ENCODE measurements at places on chromosomes 2 and 18.

DNA sequence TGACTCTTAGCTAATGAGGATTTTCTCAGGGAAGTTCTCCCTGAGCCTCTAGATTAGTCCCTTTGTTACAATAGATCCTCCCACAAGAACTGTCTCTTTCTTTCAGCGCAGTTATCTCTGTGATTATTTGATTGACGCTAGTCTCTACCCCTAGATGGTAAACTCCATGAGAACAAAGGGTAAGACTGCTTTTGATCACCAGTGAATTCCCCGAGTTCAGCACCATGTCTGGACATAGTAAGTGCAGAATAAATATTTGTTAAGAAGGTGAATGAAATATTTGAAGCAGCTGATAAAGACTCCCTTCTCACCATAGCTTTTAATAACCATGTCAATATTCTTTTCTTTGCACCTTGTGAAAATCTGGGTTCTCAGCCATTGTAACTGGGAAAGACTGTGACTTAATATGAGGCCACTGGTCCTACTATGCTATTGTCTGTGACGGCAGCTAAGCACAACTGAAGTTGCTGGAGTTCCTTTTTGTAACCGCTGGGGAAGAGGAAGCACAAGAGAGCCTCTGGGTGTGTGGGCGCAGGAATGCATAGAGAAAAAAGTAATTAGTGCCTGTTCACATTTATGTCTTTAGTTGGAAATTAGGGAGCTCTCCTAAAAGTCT lies 214.7 kb downstream of the TGIF1 start:
- DNase-seq = no peak

GRCh38 chr2:218009765-218010139 lies 7.0 kb upstream of the TNS1 start:
- no peak for DNase-seq

DNA sequence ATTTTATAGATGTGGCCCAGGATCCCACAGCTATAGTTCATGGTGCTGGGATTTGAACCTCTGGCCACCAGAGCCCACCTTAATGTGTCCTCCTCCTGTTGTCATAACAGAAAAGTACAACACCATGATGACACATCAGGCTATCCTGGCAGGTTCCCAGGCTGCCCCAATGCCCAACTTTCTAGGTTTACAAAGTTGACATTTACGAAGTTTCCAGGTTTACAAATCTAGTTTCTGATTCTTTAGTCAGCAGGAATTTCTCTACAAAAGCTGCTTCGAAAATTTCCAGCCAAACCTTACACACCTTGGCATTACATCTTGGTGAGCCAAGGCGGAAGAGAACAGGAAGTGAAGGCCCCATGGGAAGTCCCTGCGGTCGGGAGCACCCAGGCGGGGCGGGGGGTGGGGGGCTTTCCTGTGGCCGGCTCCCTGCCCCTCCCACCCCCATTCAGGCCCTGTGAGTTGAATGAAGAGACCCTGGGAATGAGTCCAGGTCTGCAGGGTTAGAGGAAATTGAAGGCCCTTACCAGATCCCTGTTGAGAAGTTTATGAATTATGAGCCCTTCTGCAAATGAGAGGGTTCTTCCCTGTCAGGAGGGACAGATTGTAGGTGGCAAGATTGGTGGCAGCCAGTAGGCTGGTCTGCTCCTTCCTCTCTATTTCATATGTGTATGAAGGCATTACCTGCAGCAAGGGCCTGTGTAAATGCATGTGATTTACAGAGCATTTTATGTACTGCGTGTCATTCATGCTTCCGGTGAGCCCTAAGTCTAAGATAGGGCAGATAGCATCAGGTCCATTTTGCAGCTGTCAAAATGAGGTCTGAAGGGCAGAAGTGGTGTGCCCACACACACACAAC lies 11.1 kb upstream of the IL1RN start:
- DNase-seq = no peak

DNA sequence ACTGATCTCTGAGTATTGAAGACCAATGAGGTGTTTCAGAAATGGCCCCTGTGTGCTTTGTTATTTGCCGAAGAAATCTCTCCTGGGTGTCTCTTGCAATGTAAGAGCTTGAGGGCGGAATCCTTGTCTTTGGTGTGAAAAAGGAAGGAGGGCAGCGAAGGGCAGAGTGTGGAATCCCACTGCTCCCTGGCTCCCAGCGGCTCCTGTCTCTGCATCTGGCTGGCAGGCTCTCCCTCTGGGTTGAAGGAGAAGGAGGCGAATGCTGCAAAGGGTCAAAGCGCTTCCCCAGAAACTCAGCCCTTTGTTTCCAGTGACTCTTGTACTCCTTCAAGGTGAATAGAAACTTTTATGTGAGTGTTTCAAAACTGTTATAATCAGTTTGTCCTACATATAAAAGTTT lies 457.5 kb downstream of the CNTNAP5 start:
- DNase-seq = no peak

- DNase-seq = no peak
These were observed 137.3 kb upstream of the FSHR start for GRCh38 chr2:49291619-49292018.

GRCh38 chr18:29028560-29028959 lies 851.6 kb upstream of the CDH2 start:
- DNase-seq = no peak

GRCh38 chr18:21599585-21600525 lies 649 bp downstream of the ESCO1 start:
- DNase-seq = no peak

DNA sequence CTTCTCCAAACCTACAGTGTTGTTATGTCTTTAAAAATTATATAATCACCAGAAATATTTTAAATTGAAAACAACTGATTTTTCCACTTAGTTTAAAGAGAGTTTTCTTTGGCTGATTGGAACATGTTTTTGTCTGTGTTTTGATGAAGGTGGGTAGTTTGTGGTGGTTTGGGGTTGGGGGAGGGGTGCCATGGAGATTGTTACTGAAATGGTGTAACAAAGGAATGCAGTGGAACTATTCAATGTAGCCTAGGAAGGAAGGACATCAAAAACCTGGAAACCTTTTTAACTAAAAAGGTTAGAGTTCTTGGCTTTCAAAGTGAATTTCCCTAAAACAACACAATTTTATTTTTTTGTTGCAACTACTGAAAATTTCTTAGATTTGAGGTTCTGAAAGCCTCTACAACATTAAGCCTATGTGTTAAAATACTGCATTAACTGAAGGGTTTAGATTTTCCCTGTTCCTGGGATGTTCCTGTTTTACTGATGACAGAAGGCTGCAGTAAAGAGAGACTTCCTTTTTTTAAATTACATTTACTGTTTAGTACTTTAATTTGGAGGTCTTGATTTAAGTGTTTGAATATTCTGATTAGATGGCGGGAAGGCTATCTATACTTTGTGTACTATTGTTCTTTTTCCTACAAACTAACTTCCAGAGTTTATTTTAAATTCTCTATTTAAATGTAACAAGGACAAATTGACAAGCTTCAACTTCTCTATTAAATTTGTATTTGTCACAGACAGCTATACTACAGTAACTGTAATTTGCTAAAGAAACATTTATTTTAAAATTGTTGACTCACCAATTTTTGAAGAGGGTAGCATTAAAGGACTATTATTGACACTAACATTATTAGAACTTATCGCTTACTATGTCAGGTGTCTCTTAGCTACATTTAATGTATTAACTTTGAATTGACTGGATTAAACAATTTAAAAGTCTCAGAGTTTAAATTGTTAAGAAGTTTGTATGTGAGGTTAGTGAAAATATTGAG lies 87.7 kb downstream of the LIMS1 start:
- no peak for DNase-seq

DNA sequence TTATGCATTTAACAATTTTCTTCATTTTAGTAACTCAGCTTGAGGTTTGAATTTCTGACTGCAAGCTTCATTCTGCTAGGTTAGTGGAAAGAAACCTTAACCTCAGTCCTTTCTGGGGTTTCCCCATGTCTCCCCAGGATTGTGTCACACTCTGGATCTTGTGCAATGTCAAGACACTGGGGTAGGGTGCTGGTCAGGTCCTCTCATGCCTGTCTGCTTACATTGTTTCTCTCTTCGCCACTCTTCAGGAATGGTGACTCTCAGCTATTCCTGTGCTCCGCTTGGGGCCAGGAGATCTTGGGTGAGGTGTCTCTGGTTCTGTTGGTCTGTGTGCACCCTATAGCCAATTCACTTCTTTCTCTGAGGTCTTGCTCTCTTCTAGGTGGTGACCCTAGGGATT lies 23.9 kb downstream of the CTLA4 start:
- no peak for DNase-seq

- DNase-seq = no peak
These were observed 67.2 kb upstream of the OTOS start for GRCh38 chr2:240207661-240208060.

DNA sequence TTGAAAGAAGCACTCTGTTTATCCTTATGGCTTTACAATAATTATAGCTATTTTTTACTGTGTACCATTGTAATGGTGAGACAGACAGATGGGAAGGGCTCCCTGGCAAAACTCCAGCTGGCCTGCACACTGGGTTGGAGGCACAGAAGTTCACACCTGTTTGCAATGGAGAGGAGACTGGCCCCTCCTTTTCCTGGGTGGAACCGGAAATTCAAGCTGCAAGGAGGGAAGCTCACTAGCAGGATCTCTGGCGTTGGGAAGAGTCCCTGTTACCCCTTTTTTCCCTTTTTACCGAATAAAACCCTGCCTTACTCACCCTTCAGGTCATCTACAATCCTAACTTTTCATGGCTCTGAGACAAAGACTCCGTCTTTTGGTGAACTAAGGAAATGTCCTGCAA lies 100.3 kb upstream of the TFPI start:
- DNase-seq = no peak

DNA sequence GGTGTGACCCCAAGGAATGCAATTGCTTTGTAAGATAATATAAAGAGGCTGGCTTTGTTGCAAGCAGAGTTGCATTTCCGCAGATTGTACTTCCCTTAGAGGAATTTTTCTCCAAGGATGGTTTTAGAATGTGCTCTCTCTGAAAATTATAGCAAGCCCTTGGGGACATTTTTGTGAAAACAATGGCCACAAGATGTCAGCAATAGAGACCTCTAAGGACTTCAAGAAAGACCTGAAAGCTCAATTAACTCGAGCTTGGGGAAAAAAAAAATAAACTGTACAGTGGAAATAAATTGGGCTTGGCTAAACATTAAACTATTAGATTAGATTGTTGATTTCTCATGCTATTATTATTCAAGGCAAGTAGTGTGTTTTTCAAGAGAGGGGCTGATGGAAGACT lies 81.3 kb upstream of the KYNU start:
- DNase-seq = no peak

DNA sequence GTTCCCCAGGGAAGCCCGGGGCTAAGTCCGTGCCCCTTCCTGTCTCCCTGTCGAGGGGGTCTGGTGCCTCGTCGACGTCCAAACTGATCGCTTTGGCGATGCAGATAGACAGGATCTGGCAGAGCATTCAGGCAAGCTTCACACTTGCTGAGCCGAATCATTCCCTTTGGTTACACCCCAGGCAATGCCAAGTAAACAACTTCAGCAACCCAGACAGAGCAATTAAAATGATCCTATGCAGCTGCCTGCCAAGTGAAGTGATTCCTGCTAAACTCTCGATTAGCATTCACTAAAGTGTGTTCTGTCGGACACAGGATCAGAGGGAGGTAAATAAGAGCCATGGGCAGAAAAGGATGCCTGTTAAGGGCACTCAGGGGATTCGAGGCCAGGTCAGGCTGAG lies 108.2 kb upstream of the RAB12 start:
- DNase-seq = no peak

GRCh38 chr2:111634050-111634794 lies 249.8 kb downstream of the ANAPC1 start:
- no peak for DNase-seq

DNA sequence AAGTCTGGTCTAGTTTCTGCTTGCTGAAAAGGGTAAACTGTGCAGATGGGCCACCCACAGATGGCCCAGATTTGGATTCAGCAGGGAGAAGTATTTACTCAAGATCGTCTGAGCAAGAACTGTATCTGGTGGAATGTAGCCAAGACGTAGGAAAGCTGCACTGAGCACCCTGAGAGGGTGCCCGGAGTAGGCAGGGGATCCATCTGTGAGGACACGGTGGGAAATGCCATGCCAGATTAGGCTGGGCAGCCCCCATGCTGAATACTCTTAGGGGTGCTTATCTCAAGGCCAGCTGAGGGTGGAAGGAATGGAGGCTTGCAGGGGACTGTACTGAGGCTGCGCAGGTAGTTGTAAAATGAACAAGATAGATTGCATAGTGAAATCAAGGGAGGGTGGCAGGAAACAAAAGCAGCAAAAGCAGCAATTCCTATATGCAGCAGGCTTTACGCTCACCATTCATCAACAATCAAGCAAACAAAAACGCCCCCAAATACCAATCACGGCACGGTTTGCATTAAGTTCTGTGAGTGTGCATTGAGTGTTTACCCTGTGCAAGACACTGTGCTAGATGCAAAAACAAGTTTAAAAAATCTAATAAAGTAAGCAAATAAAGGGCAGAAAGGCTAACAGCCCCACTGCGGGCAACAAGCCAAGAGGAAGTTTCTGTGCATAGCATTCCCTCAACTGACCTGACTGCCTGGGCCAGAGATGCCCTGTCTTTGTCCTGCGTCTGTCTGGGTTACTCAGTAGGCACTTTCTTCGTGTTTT lies 32.2 kb upstream of the LPIN2 start:
- peak; percentile 65 for DNase-seq

DNA sequence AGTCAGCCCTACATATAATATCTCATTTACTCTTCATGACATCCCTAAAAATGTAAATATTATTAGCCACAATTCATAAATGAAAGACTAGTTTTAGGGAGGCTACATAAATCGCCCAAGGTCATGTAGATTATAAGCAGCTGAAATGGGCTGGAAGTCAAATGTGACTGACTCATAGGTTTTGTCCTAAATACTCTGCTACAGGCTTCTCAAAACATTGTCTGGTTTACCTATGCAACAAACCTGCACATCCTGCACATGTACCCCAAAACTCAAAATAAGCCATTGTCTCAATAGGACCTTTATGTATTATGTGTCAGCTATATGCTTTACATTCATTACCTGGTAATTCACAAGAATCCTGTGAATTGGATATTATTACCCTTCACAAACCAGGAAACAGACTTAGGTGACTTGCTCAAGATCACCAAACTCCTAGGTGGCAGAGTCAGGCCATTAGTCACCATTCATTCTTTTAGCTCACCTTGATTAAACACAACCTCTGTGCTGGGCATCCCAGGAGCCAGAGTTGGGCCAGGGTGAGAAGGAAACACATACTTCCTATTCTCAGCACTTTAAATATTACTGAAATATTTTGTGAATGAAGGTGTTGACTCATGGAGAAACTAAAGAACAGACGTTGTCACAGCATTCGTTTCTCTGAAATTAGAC lies 69.4 kb upstream of the CPO start:
- no peak for DNase-seq

GRCh38 chr18:75160364-75160763 lies 48.6 kb downstream of the PTGR3 start:
- no peak for DNase-seq

DNA sequence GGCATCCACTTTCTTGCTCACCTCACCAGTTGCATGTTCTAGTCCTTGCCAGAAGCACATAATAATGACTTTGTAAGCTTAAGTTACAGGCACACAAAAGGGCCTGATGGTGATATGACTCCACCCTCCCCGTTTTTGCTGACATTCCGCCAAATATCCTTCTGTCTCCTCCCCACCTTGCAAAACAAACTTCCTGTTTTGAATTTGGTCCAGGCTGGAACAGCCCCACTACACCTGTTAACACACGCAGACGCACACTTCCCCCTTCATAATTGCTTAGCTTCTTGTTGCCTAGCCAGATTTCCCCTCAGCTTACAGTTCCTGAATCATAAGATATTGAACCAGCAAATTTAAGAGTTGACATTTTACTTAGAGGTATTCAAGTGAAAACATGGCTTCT lies at the start of gene MGAT5:
MGAT5 (plus strand) TSS at position 269 of the 400 bp plus-strand sequence. CDS start 332 bp downstream, outside the sequence.
- no peak for DNase-seq

Measured in sciatic nerve (tissue), 2 donors.